ENCODE measurements at places on chromosomes 3 and 15. TPM values are rescaled to one million over a fixed set of nuclear protein-coding genes. Genes with fewer than 3 reads are reported as not detected.

GRCh38 chr3:19331931-19332330 lies 183.6 kb downstream of the KCNH8 start:
- DNase-seq: no peak

DNA sequence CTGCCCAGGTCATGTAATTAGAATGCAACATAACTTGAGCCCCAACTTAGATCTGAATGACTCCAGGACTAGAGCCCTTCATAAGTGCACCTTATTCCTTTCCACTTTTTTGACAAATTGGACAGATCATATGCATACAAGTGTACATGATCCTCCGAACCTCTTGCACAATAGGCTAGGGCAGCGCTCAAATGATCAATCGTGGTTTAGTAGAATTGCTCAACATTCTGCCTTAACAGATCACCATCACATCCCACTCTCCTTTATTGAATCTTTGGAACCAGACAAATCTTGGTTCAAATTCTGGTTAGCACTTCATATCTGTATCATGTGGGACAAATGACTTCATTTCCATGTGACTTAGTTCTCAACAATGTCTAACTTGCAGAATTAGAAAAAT lies 106.8 kb upstream of the CDIN1 start:
- DNase-seq: no peak

GRCh38 chr3:8575364-8576104 lies 69.1 kb downstream of the SSUH2 start:
- DNase-seq: no peak

GRCh38 chr3:143063018-143063417 lies 56.6 kb upstream of the CHST2 start:
- no peak for DNase-seq

- no peak for DNase-seq
Observed at GRCh38 chr3:6262010-6262409, 598.9 kb upstream of the GRM7 start.

- DNase-seq: no peak
Observed at GRCh38 chr15:78052001-78052401, 25.5 kb downstream of the TBC1D2B start.

- DNase-seq: no peak
Observed at GRCh38 chr15:70768257-70768883, 5.0 kb upstream of the UACA start.

GRCh38 chr15:35736150-35736549 lies 190.2 kb upstream of the DPH6 start:
- DNase-seq: no peak

DNA sequence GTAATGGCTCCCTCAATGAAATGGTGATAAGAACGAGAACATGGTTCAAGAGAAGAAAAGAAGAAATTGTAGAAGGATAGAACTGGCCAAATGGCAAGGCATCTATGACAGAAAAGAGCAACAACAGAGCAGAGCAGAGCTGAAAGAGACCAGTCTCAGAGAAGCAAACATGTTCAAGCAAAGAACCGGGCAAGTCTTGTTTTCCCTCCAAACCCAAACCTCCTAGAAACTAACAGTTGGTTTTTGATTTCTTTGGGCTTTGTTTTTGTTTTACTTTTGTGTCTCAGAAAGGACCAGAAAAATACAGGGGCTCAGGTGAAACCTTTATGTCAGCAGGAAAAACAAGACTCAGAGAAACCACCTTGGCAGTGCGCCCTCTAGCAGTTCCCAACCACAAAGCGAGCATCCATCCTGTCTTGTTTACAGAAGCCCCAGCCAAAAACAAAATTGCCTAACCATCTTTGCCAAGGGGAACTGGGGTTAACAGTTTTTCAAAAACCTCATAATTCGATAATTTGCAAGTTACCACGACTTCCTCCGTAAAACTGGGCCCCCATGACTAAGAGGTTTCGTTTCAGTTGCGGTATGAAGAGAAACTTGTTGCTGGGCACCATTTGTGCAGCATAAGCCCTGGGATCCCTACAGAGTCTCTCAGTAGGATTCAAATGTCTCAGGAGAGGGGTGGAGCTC lies 159.2 kb upstream of the SLC24A5 start:
- no peak for DNase-seq

GRCh38 chr3:34362910-34363309 lies 564.5 kb downstream of the PDCD6IP start:
- DNase-seq: no peak

- DNase-seq: no peak
Observed at GRCh38 chr15:62698646-62699045, 343.9 kb upstream of the TPM1 start.

GRCh38 chr3:61954097-61954540 lies 392.7 kb downstream of the PTPRG start:
- DNase-seq: no peak

- no peak for DNase-seq
Observed at GRCh38 chr3:58029842-58030584, 21.8 kb downstream of the FLNB start.

- peak; percentile 86 for DNase-seq
Observed at GRCh38 chr3:56862352-56863062, 60.8 kb upstream of the ARHGEF3 start.

GRCh38 chr3:169227911-169228310 lies 435.6 kb downstream of the MECOM start:
- no peak for DNase-seq

GRCh38 chr15:101193806-101194545 lies 57.9 kb downstream of the CHSY1 start:
- DNase-seq: no peak

- DNase-seq: no peak
Observed at GRCh38 chr15:78444255-78444654, 6.2 kb downstream of the IREB2 start.

- DNase-seq: no peak
Observed at GRCh38 chr3:52484680-52485461, 10.3 kb upstream of the STAB1 start.

GRCh38 chr3:183481582-183481981 lies 53.2 kb upstream of the MCF2L2 start:
- DNase-seq: no peak

DNA sequence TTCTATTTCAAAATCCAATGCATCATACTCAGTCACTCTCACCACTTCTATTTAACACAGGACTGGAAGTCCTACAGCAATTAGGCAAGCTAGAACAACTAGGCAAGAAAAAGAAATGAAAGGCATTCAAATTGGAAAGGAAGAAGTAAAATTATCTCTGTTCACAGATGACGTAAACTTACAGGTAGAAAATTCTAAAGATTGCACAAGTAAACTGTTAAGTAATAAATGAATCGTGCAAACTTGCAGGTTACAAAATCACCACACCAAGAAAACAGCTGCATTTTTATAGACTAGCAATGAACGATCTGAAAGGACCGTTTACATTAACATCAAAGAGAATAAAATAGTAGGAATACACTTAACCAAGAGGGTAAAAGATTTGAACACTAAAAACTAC lies 36.2 kb downstream of the CHST2 start:
- no peak for DNase-seq

LRRIQ4 gene
- polyA plus RNA-seq: 3.4 TPM

ZDHHC23 gene
- 36.4 TPM for polyA plus RNA-seq

RLBP1 gene
- 1.1 TPM for polyA plus RNA-seq

PPM1L gene
- polyA plus RNA-seq: 4.4 TPM

DPH6 gene
- polyA plus RNA-seq: 11.6 TPM

RNU5B-1 gene
- polyA plus RNA-seq: not detected

EPHB3 gene
- polyA plus RNA-seq: 2.6 TPM

GRK7 gene
- 0.12 TPM for polyA plus RNA-seq

OSTN gene
- 0.16 TPM for polyA plus RNA-seq

GOLGA8R gene
- 7.9 TPM for polyA plus RNA-seq

EXD1 gene
- polyA plus RNA-seq: 47.0 TPM
